Activated CD4-positive, alpha-beta T cell treated with anti-CD3 and anti-CD28 coated beads, Interleukin-2, amount 50 U/mL, for 1 hour (primary cell): ENCODE measurements at places on chromosomes 2 and 18.

DNA sequence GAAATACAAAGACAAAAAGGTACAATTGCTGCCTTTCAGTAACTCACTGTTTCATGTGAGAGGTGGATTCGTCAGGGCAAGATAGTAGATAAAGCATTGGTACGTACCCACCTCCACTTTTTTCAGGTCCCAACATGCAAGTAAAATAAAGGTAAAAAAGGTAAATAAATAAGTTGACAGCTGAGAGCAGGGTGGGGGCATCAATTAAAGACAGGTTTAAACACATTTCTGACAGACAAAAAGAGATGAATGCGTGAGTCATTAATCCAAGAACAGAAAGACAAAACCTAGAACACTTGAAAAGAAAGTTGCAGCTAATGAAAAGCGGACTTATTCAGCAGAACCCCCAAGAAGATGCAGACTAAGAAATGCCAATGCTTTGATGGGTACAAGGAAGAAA, 979.6 kb upstream of the CDH2 start:
- no peak for DNase-seq

- DNase-seq, result no peak
Measured at GRCh38 chr2:196353717-196354116, 182.3 kb upstream of the STK17B start.

GRCh38 chr18:67511840-67512239, 4.7 kb downstream of the DSEL start:
- no peak for DNase-seq

GRCh38 chr2:132519566-132519965, 103.0 kb downstream of the GPR39 start:
- no peak for DNase-seq

- no peak for DNase-seq
Measured at GRCh38 chr2:240234503-240234951, 94.1 kb upstream of the OTOS start.

DNA sequence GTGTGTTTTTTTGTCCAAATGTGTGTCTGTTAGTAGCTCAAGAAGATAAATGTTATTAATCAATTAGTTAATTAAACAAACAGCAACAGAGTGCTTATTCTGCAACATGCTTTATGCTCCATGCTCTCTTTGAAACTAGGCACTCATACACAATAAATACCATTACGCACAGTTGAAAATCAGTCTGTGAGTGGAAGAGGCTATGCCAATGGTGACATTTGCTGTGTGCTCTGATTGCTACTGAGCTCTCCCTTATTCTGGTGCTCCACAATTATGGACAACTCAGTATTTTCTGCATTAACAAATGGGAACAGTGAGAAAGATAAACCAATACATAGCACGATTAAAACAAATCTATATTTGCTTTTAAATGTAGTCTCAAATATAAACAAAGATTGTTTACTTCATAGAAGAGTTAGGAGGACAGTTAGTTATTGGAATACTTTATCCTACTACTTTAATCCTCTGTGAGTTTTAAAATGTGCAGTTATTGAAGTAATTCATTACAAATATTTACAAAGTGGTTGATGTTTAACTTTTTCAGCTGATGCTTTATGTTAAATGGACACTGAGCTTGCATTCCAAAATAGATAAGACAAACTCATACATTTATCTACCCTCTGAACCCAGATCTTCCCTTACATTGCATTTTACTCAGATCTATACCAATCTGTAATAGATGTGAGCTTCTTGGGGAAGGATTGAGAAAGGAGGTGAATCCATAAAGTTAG, 55.3 kb downstream of the NXPH2 start:
- no peak for DNase-seq

- DNase-seq, result no peak
Measured at GRCh38 chr2:40256649-40257048, 195.2 kb downstream of the SLC8A1 start.

- DNase-seq, result no peak
Measured at GRCh38 chr2:96918754-96919550, 49.1 kb upstream of the SEMA4C start.

DNA sequence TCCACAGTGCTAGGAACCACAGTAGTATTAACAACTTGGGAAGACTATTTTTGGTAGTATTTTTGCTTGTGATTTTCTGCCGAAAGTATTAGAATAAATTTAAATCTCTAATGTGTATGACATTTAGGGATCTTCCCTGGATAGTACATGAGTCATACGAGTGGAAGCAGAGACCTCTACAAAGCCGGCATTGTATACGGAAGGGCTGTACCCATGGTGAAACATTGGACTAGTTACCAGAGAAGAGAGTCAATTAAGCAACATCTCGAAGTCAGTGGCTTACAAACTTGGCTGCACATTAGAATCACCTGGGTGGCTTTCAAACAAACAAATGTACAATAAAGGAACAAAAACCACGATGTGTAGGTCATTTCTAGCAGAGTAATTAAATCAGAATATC, 1131.7 kb upstream of the LRRTM1 start:
- no peak for DNase-seq

GRCh38 chr2:146214394-146214929, 1630.4 kb upstream of the ACVR2A start:
- no peak for DNase-seq

GRCh38 chr2:43152741-43153647, 73.4 kb downstream of the ZFP36L2 start:
- DNase-seq, result no peak

DNA sequence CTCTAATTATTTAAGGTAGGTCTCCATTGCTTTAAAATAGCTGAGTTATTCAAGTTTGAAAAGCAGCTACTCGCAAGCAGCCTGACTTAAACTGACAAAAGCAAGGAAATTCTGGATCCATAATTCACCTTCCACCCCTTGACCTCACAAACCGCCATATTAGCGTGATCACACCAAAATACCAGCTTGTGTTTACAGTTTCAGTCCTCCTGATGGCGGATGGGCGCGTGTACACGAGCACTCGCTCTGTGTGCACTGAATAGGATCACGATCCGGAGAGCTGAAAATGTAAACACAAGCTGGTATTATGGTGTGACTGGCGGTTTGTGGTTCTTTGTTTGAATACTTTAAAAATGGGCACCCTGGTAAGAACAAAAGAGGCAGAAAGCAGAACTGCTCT, 42.4 kb upstream of the PSMD14 start:
- no peak for DNase-seq

DNA sequence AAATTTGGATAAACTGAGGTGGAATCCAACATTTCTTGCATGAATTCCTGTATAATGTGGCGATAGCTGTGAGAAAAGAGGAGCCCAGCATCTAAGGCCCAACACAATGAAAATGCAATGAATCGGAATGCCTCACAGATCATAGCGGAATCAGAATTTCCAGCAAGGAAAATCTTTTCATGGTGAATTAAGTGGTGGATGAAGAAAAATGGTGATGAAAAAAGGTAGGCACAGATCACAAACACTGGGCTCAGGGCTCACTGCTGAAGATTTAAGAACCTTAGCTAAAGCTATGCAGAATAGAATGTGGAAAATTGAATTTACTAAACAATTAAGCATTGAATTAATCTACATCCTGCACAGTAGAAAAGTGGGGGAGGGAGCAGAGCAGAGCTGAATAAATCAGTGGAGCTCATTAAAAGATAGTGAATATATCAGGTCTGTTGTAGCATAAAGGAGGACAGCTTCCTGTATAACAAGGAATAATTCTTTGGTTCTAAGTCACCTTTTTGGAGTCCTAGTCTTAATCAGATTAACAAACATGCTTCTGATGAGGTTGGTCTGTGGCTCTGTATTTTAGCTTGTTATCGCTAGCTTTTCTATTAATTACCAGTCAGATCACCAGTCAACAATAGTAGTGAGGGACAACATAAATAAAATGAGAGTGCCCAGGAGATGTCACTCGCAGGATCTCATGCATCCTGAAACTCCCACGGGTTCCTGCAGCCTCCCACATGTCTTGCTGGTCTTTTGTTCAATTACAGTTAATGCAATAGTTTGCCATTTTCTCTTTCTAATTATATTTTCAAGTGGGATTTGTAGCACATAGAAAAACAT, 27.0 kb downstream of the MEIS1 start:
- DNase-seq, result no peak

- DNase-seq, result no peak
Measured at GRCh38 chr2:186749219-186749618, 55.4 kb downstream of the FAM171B start.

GRCh38 chr2:241211276-241211675, 22.8 kb downstream of the ANO7 start:
- DNase-seq, result no peak

- DNase-seq, result no peak
Measured at GRCh38 chr2:220090050-220090449, 462.6 kb downstream of the SLC4A3 start.

GRCh38 chr18:60197671-60198462, 174.7 kb downstream of the MC4R start:
- no peak for DNase-seq

DNA sequence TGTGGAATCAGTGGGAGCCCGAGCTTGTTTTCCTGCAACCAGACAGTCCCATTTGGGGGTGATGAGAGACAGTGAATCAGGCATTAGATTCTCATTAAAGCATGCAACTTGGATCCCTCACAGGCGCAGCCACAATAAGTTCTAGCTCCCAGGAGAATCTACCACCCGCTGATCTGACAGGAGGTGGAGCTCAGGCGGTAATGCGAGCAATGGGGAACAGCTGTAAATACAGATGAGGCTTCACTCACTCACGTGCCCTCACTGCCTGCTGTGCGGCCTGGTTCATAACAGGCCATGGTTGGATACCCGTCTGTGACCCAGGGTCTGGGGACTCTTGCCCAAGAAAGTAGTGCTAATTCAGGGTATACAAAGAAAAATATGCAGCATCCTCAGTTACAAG, 144.8 kb upstream of the RGPD4 start:
- DNase-seq, result no peak

- DNase-seq, result no peak
Measured at GRCh38 chr18:75016025-75016717, 192.8 kb downstream of the PTGR3 start.

DNA sequence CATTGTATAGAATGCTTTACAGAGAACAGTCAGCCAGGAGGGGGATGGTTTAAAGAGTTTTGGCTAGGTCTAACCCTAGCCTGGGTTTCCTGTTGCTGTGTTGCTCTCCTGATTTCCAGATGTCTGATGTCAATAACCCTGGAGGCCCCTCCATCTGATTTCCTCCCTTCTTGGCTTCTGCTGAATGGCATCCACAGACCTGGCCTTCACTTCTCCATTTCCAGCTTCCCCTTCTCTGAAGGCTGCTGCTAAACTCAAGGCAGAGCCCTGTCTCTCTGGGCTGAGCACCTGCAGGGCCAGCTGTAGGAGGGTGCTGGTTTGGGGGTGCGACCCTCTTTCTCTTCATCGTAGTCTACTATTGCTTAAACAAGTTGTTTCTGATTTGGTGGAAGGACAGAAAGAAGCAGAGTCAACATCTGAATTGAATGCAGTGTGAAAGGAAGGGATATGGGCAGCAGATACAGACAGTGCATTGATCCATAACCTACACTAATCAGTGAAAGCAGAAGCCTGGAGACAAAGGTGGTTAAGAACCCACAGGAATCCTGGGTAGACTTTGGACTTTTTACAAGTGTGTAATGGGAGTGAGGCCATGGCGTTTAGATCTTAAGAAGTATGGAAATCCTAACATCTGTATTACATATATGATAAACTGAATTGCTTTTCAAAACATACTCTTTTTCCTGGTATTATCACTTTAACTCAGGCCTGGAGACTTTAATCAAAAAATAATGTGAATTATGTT, 153.6 kb downstream of the HRH4 start:
- DNase-seq, result no peak

DNA sequence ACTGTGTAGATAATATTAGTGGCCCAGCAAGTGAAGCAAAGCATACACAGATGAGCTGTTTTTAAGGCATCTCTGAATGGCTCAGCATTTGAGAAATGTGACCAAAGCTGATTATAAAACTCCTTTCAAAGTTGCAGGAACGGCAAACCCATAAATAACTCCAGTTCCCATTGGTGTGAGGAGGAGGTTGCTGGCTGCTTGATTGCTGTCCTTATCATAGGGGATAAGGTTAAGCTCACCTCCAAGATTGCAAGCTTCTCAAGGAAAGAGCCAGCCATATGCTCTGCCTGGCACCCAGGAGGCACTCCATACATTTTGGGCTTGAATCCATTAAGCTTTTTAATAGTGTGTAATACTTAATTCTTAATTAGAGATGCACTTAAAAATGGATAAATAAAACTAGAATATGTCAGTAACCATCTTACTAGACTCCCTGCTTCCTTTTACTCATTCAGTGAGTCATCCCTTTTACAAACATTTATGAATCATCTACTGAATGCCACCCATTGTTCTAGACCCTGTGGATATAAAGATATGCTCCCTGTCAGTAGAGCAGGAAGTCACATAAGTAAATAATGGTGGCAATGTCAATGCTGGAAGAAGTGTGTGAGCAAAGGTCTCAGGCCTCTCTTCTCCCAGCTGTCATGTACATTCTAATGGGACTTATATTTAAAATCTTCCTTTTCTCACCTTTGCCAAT, 99.3 kb downstream of the SPATS2L start:
- no peak for DNase-seq

DNA sequence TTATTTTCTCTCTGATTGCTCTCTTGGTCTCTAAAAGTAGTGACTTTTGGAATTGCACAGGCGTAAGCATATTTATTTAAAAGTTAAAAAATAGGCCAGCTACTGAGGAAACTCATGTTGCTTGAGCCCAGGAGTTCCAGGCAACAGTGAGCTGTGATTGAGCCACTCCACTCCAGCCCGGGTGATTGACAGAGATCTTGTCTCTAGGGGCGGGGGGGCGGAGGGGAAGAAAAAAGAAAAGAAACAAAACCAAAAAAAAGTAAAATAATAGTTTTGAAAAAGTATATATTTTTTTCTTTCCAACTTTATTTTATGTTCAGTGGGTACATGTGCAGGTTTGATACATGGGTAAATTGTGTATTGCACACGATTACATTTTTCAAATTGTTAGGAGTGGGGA, 18.0 kb upstream of the RAB11FIP5 start:
- no peak for DNase-seq

DNA sequence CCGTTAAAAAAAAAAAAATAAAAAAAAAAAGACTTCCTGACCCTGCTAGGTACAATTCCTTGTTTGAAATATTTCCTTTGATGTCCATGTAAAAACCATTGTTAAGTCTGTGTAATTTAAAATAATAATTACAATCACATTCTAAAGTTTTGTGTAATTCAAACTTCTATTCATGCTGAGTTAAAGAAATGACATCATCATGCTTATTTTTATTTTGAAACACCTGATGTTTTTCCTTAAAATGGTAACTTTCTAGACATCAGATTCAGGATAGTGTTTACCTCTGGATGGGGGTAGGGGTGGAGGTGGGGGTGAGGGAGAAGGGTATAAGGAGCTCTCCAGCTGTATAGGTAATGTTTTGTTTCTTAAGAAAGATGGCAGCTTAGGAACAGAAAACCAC, 92.8 kb downstream of the ADCYAP1 start:
- no peak for DNase-seq

GRCh38 chr2:114821055-114821454, 378.6 kb downstream of the DPP10 start:
- DNase-seq, result no peak

DNA sequence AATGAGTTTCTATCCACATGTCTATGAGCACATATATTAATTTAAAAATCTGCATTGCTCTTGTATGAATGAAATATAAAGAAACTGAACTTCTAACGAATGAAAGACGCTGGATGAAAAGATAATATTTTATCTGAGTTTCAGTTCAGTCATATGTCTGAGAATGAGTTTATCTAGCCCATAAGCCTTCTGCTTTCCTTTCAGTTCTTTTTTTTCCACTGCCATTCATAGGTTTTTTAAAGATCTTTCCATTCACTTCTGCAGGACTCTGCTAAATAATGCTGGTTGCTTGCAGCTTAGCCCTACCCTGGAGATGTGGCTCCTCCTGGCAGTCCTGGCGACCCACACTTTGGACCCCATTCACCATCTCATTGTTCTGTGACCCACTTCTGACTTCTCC, 109.0 kb downstream of the BCL2 start:
- no peak for DNase-seq

GRCh38 chr2:11562476-11562875, 28.6 kb downstream of the GREB1 start:
- no peak for DNase-seq
